Activated CD4-positive, alpha-beta T cell treated with anti-CD3 and anti-CD28 coated beads, Interleukin-2, amount 50 U/mL, for 4 hours (primary cell): ENCODE measurements at places on chromosomes 5 and 9.

- DNase-seq: no peak
These were observed 15.7 kb downstream of the PCDH12 start for GRCh38 chr5:141942185-141942857.

DNA sequence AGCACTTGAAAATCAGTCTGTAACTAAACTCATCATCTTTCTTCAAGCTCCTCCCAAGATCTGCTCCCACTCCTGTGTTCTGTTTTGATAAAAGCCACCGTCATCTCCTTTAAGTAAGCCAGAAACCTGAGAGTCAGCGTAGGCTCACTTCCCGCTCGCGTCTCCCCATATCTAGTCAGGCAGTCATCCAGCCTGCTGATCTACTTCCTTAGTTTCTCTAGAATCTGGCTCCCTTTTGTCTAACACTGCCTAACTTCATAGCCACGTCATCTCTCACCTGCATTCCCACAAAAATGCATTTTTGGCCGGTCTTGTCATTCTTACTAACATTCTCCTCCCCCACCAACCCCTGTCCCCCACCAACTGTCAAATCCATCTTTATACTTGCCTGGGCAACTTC is 3.0 kb upstream of the TJP2 start:
- DNase-seq: no peak

DNA sequence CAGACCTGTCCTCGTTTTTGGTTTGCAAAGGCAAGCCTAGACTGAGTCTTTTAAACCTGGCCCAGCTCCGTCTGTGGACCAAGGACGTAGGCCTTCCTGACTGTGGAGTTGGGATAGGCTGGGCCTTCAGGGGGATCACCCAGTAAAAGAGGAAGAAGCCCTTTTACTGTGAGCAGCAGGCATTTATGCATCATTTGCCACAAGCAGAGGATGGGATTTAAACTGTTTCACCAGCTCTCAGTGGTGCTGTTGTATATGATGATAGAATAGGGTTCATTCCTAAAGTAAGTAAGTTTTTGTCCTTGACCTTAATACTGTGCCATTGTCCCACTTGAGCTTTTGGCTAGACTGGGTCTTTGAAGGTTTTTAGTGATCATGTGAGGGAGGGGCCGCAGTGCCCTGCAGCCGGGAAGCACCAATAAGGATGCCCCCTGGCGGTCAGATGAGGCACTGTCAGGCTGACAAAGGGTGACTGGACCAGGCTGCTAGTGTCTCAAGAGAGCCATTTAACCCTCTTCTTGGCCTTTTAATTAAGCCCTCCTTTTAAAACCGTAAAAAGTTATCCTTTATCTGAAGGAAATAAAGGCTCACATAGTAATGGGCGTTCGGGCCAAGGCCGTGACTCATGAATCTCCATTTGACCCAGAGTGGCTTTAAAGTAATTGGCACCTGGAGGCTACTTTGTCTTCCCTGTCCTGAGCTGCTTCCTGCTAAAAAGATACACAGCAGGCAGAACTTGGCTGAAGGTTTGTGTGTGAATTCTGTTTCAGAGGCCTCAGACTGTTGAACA is 74.0 kb downstream of the UBAP1 start:
- peak; percentile 45 for DNase-seq

- DNase-seq: no peak
These were observed 841.5 kb downstream of the DTWD2 start for GRCh38 chr5:118146824-118147223.
